ELF-1 (cell line): ENCODE measurements at places on chromosomes 13 and 19.

DNA sequence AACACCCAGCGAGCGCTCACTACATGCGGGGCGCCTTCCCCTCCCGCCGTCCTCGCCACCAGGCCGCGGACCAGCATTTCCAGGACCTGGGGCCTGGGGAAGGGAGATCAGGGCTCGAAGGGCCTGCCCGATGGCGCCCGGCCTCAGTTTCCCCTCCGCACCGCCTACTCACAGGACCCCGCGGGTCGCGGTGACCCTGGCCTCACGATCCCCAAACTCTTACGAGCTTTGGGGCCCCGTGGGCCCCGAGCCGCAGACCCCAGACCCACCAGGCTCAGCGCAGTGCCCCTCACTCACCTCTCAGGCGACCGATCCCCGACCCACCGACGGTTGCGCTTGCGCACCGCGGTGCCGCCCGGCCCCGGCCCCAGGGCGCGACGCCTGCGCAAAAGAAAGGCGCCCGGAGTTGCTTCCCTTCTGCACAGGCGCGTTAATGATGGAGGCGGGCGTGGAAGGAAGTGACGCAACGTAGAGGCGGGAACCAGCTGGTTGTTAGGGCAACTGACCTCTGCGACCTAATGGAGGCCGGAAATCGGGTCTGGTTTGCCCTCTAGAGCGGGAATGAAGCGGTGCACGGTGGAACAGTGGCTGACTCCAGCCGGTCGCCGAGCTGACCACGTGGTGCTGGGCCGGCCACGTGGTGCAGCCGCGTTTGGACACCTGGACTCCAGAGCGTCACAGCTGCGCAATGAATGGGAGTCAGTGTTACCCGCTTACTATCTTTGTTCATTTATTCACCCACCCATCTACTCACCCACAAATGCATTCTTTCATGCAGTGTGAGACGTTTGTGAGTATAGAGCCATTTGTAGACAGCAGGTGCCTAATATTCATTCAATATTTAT is at the start of gene SGTA:
SGTA (minus strand) TSS at position 338 of the 845 bp plus-strand sequence. CDS start 14,205 bp downstream, outside the sequence.
- DNase-seq: peak; percentile 100

- DNase-seq: no peak
Observed at GRCh38 chr13:27774651-27775050, 17.6 kb upstream of the GSX1 start.

- DNase-seq: peak; percentile 10
Observed at GRCh38 chr13:31012655-31013024, 80.2 kb downstream of the TEX26 start.

- DNase-seq: no peak
Observed at GRCh38 chr19:739998-740715, 10.8 kb upstream of the MISP start.

DNA sequence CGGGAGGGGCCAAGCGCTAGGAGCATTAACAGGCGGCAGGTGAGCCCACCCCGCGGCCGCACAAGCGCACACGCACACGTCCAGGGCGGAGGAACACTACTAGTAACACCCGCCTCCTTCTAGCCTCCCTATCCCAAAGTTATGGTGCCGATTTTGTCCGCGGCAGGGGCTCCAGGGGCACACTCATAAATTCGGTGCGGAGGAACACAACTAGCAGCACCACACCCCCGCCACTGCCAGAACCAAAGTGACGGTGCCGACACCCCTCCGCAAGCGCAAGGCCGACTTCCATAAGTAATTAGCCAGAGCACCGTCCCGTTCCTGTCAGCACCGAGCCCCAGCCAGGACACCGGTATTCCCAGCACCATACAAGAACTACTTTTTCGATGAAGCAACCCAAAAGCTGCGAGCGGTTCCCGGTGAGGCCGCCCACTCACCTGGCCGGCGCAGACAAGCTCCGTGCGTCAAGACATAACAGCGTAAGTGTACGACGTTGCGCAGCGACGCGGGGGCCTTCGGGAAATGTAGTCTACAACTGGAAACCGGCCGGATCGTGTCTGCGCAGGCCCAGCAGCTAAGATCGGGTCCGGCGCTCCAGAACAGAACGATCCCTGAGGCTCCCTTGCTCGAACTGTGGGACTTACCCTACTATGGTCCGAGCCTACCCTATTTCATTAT is at the start of the genes ZNF540 and ZNF571:
ZNF540 (plus strand) TSS at position 573 of the 678 bp plus-strand sequence. CDS start 3,572 bp downstream, outside the sequence.
ZNF571 (minus strand) TSS at position 489 of the 678 bp plus-strand sequence. CDS start 8,116 bp downstream, outside the sequence.
- peak; percentile 97 for DNase-seq

DNA sequence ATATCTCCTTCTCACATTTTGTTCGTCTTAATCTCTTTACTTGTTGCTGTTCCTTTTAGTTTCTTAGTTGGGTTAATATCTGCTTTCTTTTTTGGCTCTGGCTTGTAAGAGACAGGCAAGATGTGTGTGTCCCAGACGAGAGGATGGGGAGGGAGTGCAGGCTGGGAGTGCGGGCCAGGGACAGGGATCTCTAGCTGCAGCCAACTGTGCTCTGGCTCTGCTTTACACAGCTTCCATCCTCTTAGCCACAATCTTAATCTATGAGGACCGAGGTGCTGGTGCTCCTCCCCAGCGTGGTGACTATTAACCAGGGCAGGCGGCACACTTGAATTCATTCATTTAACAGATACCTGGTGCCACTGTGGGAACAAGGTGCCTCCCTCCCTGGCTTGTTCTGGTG is 70.9 kb upstream of the WASF3 start:
- DNase-seq: no peak

GRCh38 chr19:50328873-50329145 is 368 bp downstream of the KCNC3 start:
- DNase-seq: no peak

DNA sequence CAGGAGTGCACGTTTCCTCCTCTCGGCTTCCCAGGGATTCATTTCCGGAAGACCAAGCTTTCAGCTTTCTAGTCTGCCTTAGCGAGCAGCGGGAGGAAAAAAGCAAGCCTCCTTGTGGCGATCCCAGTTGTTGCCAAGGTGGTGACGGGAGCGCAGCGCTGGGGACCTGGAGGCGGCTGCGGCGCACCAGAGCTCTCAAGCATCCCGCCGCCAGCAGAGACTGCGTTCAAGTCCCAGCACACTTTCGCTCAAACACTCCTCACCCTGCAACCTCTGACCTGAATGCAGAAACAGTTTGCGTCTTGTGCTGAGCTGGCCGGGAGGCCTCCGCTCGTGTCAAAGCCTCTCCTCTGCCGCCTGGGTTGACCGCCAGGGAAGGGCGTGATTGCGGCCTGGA is 4.9 kb downstream of the GSX1 start:
- DNase-seq: peak; percentile 87

- DNase-seq: peak; percentile 38
Observed at GRCh38 chr19:30116984-30117555, 175.0 kb downstream of the URI1 start.

GRCh38 chr19:53907193-53907581 is 1.9 kb upstream of the CACNG7 start:
- peak; percentile 28 for DNase-seq
